ENCODE measurements at places on chromosomes 5 and 9. TPM values are rescaled to one million over a fixed set of nuclear protein-coding genes. Genes with fewer than 3 reads are reported as not detected.

The PDLIM4 gene
- not detected for total RNA-seq

The OCLN gene
- total RNA-seq = 0.68 TPM

The MARCOL gene
- total RNA-seq = not detected

The OR13C2 gene
- total RNA-seq = not detected

The TMEM161B gene
- total RNA-seq = 29.8 TPM

The ADAMTS16 gene
- not detected for total RNA-seq

The ADAMTS13 gene
- 3.0 TPM for total RNA-seq

- no peak for DNase-seq
These were observed 23.1 kb upstream of the AKNA start for GRCh38 chr9:114410910-114411309.

DNA sequence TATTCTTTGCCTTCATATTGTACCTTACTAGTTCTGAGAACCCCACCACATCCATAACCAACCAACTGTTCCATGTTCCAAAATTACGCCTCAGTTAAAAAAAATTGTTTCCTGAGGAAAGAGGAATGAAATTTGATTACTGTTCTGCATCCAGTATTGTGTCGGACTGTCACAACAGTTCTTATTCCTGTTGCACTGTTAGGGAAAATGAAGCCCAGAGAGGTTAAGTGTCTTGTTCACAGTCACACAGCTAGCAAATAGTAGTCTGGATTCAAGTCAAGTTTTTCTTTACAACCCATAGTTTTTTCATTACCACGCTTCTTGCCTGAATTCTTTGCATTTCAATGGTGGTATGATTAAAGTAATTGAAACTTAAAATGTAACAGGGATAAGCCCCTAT lies 4.4 kb downstream of the FSD1L start:
- no peak for DNase-seq

- DNase-seq = no peak
These were observed 90.8 kb downstream of the ARHGAP26 start for GRCh38 chr5:142861011-142861410.

GRCh38 chr9:107005201-107005600 lies 142.2 kb downstream of the ZNF462 start:
- no peak for DNase-seq
